NCI-H460 (cell line): ENCODE measurements at places on chromosomes 4 and X. TPM values are rescaled to one million over a fixed set of nuclear protein-coding genes. Genes with fewer than 3 reads are reported as not detected.

Gene CXCR3
- total RNA-seq: not detected in 2 replicates

Gene RHOXF2
- not detected in 2 replicates for total RNA-seq

Gene CLDN34
- total RNA-seq: not detected in 2 replicates

Gene MAGEB2
- 60.3 and 66.4 TPM in 2 replicates for total RNA-seq

Gene PDE5A
- total RNA-seq: 0.17 and 0.59 TPM in 2 replicates
